Stimulated activated CD4-positive, alpha-beta T cell treated with anti-CD3 and anti-CD28 coated beads, Interleukin-15, amount 100 ng/mL, for 1 hour (primary cell): ENCODE measurements at places on chromosomes 6 and 20.

DNA sequence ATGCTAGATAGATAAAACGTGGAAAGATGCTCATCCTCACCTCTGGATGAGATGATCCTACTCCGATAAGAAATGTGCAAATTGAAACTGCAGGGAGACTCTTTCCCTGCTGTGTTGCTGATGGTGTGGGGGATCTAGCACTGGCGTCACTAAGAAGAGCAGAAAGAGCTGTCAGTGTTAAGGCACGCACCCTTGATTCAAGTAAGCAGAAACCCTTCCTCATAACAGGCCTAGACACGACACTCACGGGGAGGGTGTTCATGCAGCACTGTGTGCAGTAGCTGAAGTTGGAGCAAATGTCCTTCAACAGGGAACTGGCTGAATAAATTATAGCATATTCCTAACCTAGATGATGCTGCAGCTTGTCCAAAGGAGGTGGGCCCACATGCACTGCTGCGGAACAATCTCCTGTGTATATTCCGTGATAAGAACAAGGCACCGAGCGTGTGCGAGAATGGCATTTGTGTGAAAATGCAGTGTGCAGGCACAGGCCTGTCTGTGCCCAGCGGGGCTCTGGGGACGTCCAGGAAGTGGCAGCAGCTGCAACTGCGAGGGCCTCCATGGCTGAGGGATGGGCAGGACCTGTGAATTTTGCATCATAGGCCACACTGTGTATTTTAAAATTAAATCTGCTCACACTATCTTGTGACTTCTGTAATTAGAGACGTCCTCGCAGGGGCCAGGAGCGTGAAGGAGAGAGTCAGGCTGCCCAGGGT, 64.0 kb downstream of the TCP11 start:
- no peak for DNase-seq

GRCh38 chr6:15017261-15017660, 228.6 kb upstream of the JARID2 start:
- no peak for DNase-seq

DNA sequence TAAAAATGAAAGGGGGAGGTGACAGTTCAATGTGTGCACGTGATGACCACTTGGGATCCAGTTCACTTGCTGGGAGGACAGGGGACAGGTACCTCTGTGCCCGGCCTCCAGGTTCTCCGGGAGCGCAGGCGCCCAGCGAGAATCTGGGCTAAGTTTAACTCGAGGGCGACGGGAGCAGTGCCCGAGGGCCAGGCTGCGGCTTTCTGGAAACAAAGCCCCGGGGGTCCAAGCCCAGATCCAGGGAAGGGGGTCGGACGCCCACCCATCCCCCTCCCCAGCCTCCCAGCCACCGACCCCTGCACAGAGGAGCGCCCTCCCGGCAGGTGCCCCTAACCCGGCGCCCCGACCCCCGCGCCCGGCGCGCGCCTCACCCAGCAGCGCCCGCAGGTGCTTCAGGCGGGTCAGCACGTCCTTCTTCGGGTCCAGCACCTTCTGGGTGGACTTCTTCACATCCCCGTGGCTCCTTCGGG, 405 bp downstream of the RALGAPA2 start:
- DNase-seq = no peak

DNA sequence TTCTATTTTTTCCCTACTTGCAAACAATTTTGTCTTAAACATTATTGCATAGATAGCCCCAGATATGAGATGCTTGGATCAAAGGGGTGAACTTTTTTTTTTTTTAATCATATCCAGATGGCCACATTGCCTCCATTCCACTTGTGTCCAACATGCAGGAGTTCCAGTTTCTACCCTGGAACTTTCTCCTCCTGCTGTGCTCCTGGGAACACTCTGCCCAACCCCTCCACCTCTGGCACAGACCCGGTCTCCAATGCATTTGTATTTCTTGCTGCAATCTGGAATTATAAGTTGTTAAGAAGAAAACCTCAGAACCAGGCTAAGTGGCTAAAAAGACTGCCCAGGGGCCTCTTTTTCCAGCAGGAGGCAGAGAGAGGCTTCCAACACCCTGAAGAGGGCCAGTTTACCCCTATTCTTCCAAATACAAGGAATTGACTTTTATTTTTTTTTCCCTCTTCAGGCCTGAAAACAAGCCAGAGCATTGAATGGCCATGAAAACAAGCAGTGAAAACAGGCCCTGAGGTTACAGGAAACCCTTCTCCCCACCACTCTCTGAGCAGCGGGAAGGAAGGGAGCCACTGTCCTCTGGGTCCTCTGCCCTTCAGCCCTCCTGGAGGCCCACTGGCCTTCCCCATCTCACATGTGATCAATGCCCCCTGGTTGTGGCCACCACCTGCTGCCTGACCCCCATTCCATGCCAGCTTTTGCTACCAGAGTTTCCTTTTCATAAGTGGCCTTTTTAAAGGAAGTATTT, 44.3 kb downstream of the PDYN start:
- DNase-seq = no peak

GRCh38 chr6:158900663-158901312, 81.6 kb upstream of the EZR start:
- no peak for DNase-seq

DNA sequence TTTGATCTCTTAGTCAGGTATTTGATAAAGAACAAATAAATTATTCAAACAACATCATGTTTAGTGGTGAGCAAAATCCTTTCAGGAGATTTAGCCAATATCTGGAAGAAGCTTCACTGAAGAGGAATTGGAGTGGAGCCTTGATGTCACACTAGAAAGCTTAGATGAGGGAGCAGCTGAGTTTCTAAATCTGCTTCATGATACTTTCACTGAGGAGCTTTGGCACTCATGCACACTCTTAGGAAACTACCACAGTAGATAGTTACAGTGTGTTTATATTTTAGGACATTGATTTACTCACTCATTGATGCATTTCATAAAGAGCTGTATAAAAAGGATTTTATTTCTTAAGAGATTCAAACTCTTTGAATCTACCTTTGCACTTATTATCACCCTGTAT, 366.2 kb upstream of the BTBD3 start:
- no peak for DNase-seq

- DNase-seq = no peak
Observed at GRCh38 chr6:48087448-48087847, 23.5 kb downstream of the PTCHD4 start.
